ENCODE measurements at places on chromosomes 11 and 22.

DNA sequence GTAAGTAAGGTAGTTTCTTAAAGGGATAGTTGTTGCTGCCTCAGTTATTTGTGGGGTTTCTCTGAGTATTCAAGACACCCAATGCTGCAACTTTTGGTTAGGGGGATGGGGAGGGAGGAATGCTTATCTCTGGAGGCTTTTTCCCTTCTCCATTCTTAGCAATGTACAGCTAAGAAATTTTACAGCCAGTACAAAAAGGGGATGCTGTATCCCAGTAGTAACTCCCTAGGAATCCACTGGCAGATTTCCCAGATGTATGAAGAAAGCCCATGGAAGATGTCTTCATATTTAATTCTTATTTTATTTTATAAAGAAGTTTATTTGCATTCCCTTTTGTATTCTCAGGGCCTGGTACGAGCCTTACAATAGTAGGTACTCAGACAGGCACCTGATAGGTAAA is 154.8 kb downstream of the ENTHD1 start:
- DNase-seq, result no peak

DNA sequence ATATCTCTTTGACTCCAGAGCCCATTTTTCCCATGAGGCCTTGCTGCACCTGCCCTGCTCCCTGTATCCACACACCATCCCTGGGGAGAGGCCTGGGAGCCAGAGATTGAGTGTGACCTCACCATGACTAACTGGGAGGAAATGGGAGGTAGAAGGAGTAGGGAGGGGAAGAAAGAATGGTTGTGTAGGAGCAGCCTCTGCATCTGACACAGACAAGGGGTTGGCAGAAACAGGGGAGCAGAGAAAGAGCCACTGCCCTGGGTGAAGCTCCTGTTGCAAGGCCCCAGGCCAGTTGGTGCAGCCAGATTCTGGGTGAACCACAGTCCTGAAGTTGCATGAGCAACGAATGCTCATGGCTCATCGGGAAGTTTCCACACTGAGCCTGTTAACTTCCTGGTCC is 32.4 kb downstream of the POU2F3 start:
- no peak for DNase-seq

DNA sequence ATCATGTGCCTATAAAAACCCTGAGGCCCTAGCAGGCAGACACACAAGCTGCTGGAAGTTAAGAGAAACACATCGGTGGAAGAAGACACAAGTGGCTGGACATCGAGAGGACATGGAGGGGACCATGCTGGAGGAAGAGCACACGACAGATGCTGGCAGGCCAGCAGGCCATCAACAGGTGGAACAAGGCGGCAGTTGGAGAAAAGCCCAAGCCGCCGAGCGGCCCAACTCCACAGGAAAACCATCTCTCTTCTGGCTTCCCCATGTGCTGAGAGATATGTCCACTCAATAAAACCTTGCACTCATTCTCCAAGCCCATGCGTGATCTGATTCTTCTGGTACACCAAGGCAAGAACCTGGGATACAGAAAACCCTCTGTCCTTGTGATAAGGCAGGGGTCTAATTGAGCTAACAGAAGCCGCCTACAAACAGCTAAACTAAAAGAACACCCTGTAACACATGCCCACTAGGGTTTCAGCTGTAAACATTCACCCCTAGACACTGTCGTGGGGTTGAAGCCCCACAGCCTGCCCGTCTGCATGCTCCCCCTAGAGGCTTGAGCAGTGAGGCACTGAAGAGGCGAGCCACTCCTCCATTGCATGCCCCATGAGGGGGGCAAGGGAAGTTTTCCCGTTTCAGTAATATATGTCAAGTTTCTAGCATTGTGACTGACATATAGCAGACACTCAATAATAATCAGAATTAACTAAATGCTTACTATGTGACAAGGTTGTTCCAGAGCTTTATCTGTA is 39.0 kb upstream of the MMP20 start:
- no peak for DNase-seq

- no peak for DNase-seq
Measured at GRCh38 chr11:34540870-34541269, 27.3 kb upstream of the ELF5 start.

- no peak for DNase-seq
Measured at GRCh38 chr11:64347193-64347867, 7.3 kb downstream of the CCDC88B start.

- no peak for DNase-seq
Measured at GRCh38 chr22:29623059-29623458, 19.6 kb downstream of the NF2 start.

DNA sequence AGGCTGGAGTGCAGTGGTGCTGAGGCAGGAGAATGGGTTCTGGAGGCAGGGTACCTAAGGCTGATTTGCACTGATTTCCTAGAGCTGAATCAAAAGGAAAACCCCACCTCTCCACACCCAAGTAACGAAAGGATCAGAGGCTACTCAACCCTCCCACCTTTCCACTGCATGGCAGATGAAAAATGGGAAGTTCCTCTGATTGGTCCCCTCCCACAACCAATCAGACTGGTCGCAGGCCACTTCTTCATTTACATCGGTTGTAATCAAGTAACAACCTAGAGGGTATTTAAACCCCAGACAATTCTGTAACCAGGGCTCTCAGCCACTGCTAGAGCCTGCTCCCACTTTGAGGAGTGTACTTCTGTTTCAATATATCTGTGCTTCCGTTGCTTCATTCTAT is 18.6 kb upstream of the PARVB start:
- no peak for DNase-seq

DNA sequence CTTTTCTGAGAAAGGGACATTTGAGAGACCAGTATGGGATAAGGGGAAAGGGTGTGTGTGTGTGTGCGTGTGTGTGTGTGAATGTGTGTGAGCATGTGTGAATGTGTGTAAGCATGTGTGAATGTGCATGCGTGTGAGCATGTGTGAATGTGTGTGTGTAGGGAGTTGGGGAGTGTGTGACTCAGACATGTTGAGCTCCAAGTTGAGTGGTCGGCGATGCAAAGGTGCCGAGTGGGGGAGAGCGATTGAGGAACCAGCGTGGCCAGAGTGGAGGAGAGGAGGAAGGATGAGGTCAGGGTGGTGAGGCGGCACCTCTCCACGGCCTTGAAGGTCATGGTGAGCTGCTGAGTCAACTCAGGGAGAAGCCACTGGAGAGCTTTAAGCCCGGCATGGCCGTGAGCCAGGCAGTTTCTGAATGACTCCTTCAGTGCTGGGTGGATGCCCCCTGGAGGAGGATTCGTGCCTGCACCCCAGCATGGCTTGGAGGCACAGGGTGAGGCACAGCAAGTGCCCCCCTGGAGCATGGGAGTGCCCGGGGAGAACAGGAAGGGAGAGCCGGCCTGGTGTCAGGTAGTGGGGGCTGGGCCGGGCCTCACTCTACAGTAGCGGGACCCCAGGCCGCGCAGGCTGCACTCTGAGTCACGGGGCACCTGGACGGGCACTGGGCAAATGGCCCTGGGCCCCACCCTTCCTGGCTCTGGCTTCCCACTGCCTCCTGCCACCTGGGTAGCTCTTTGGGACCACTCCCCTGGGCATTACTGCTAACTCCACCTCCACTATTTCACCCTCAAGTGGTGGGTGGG is 8.2 kb upstream of the CCDC88B start:
- DNase-seq, result peak; percentile 86

DNA sequence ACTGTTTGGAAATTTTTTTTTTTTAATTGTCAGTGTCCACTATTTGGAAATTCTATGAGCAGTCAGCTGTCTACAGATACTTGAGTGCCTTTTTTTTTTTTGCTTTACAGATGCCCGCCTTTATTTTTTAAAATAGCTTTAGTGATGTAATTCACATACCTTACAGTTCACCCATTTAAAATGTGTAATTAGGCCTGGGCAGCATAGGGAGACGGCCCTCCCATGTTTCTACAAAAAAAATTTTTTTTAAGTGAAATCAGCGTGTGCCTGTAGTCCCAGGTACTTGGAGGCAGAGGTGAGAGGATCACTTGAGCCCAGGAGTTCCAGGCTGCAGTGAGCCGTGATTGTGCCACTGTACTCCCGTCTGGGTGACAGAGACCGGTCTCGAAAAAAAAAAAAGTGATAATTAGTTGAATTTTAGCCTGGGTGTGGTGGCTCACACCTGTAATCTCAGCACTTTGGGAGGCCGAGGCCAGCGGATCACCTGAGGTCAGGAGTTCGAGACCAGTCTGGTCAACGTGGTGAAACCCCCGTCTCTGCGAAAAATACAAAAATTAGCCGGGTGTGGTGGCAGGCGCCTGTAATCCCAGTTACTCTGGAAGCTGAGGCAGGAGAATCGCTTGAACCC is 1.5 kb downstream of the ZNF143 start:
- DNase-seq, result no peak

DNA sequence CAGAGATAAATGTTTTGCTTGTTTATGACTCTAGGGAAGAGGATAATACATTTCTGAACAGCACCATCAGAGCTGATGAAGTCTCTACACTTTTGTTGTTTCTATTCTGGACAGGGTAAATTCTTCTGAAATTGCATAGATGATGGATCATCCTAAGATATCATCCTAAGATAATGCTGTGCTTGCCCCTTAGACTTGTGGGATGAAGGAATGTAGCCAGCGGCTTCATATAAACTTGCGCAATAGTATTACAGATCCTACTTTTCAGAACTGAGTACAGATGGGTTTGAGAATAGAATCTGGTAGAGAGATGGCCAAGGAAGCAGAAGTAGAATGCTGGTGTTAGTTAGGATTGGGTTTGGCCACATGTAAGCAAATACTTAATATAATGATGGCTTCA is 61.0 kb downstream of the NCAM1 start:
- no peak for DNase-seq

DNA sequence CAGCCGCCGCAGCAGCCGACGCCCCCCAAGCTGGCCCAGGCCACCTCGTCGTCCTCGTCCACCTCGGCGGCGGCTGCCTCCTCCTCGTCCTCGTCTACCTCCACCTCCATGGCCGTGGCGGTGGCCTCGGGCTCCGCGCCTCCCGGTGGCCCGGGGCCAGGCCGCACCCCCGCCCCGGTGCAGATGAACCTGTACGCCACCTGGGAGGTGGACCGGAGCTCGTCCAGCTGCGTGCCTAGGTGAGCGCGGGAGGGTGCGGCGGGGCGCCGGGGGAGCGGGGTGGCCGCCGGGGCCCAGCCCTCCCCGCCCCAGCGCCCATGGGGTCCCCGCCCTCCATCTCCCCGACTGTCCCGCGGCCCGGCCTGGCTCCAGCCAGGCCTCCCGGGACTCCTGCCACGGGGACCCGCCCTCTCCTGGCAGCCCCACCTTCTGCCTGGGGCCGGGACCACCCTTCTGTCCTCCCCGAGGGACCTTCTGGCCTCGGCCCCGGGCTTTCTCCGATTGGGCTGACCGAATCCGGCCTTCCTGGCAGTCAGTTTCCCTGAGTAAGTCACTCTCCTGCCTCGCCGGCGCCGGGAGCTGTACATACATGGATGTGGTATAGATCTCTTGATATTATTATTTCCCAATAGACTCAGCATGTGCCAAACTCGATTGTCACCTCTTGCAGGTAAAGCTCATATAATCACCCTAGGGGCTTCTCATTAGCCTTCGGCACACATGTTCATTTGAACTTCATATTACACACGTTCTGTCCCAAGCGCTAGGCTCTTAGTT is 720 bp downstream of the PACS1 start:
- no peak for DNase-seq

- DNase-seq, result no peak
Measured at GRCh38 chr11:3173795-3174194, 8.7 kb upstream of the OSBPL5 start.

Data from stimulated activated CD8-positive, alpha-beta memory T cell treated with anti-CD3 and anti-CD28 coated beads, Interleukin-7, amount 100 ng/mL, for 48 hours (primary cell).